Stimulated activated naive CD8-positive, alpha-beta T cell treated with anti-CD3 and anti-CD28 coated beads, Interleukin-15, amount 100 ng/mL, for 72 hours (primary cell): ENCODE measurements at places on chromosomes 5 and 9.

GRCh38 chr5:143576711-143577484 is 173.4 kb upstream of the NR3C1 start:
- DNase-seq: no peak

DNA sequence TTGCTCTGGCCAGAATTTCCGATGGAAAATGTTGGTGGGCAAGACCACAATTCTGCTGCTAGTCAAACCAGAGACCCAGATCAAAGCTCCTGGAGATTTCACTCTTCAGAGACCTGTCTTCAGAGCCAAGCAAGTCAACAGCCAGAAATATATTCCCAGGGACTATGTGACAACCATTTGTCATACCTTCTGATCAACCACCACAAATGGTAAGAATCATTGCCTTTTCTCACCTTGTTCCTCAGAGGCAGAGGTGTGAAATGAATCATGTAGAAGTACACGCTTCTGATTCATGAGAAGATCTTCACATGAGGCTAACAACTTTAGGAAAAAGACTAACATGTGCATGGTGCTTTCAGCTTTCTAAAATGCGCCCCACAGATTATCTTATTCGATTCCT is 53.5 kb downstream of the SUSD1 start:
- DNase-seq: no peak

- peak; percentile 16 for DNase-seq
Observed at GRCh38 chr5:116084287-116084691, 536 bp upstream of the COMMD10 start.

GRCh38 chr5:121049971-121050370 is 585.9 kb downstream of the PRR16 start:
- DNase-seq: no peak

DNA sequence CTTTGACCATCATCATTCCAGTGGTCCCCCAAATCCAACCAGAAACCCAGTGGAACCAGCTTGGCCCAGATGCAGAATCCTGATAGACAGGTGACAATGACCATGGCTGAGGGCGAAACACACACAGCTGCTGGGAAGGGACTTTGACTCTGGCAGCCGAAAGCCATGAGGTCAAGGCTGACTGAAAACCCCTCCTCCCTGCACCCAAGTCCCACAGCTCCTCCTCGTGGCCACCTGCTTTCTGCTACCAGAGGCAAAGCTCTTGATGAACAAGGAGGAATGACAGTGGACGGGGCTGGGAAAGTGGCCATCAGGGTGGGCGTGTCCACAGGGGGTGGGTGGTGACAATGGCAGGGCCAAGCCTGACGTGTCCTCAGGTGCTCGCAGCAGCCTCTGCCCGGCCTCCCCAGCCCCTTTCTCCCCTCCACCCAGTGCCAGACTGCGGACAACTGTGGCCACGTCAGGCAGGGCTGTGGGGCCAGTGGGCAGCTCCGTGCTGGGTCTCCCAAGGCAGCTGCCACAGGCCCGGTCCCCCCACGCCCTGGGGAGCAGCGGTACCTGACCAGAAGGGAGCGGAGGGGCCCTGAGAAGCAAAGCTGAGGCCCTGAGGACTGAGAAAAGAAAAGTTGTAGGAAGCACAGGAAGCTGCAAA is 30.8 kb upstream of the SARDH start:
- peak; percentile 6 for DNase-seq

DNA sequence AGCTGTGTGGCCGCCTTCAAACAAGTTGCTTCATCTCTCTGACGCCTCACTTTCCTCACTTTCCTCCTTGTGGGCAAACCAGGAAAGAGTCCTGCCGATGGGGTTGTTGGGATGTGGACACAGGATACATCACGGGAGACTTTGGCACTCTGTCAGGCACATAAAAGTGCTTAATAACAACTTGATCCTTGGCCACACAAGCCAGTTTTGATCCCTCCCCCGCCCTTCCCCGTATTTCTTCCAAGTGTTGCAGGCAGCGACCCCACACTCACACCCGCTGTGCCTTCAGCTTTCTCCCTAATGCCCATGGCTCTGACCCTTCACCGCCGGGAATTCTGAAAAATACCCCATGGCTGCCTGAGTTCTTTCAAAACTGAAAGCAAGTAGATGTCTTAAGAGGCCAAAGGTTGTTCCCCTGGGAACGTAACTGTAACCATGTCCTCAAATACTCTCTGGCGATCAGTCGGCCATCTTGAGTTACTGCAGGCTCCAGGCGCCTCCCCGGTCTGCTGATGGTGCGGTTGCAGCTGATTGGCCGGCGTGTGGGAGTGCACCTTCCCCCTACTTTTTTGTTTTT is 59.8 kb downstream of the ARHGEF37 start:
- no peak for DNase-seq

GRCh38 chr5:124468671-124469411 is 277.6 kb downstream of the ZNF608 start:
- no peak for DNase-seq

- no peak for DNase-seq
Observed at GRCh38 chr5:136629125-136629792, 263.9 kb upstream of the TRPC7 start.

DNA sequence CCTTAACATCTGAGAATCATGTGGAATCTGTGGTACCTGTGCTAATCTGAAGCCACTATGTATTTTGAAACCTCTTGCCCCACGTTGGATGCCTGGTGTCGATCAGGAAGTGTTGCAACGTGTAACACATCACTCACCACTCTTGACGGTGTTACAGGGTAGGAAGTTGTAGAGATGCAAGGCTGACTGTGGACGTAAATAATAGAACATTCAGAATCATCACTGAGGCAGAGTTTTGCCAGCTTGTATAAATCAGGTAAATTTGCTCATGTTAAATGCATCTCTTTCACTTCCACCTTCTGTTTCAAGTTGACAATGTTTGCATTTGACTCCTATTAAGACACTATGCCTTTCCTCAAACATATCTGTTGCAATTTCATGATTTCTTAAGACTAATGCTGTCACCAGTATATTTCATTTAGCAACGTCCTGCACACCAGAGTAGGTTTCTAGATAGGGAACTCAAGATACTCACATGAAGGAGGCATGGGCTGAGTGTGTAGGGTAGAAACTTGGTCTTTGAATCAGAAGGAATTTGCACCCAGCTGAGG is 38.1 kb downstream of the BASP1 start:
- DNase-seq: no peak

DNA sequence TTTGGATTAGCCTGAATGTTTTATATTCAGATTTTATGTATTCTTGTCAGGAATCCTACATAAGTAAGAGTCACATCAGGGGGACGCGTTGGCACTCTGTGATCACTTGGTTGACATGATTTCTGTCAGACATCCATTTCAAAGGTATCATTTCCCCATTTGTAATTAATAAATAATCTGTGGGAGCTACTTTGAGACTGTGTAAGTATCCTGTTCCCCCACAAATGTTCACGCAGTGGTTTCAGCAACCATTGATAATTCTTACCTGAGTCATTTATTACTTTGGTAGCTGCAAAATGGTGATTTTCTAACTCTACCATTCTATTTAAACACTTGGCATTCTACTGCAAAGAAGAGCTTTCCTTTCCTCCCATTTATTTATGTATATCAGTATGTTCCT is 56.9 kb upstream of the TBC1D2 start:
- DNase-seq: no peak

DNA sequence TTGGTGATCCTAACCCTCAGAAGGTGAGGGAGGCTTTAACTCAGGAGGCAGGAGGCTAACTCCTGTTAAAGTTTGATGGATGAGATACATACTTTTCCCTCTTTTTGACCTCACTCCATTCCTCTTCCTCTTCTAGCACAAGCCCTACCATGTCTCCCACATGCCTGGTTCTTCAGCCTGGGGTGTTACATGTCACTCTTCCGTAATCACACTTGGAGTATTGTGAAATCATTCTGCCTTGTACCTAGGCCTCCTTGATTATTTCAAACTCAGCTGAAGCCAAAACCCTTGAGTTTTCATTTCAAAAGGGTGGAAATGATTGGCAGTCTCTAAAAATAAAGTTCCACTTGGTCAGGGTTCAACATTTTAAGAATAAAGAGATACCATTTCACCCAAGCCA is 1.8 kb downstream of the PLAC8L1 start:
- DNase-seq: no peak

GRCh38 chr5:14598225-14598624 is 16.6 kb downstream of the OTULINL start:
- no peak for DNase-seq

DNA sequence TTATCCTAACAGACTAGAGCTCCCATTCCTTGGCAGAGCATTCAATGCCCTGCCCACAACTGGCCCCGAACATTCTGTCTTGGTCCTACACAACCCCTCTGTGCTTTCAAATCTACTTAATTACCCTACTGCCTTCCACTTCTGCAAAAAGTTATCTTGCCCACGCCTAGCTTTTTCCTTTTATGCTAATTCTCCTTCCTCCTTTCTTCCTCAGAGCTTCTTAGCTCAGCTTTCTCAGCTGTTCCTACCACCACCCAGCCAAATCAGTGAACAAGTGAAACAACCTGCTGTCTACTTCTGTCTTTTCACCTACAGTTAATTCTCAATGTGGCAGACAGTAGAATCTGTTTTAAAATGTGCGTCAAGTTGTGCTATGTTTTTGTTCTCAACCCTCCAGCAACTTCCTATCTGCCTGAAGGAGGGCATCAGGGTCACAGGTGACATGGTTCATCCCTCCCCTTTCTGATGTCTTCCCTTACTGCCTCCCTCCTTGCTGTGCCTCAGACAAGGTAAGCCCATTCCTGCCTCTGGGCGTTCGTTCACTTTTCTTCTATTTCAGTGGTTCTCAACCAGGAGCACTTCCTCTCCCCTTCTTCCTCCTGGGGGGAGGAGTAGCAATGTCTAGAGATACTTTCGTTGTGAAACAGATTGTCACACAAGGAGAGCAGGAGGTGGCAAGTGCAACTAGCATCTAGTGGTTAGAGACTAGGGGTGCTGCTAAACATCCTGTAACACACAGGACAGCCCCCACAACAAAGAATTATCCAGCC is 1.3 kb upstream of the REEP5 start:
- DNase-seq: peak; percentile 28

DNA sequence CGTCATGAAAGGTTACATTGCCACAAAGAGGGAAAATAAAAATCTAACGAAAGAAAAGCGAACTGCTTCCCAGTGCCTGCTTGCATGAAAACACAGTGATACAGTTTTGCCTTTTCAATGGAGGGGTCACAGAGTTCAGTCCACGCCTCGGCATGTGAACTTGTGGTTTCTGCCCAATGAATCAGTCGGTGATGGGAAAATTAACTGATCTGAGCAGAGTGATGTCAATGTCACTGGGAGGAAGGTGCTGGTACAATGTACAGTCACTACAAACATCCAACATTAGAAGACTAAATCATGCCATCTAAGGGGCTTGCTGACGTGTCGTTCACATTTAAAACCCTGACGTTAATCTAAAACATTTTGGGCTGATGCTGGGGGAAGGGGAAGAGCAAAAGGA is 151.8 kb upstream of the MSX2 start:
- no peak for DNase-seq

GRCh38 chr9:114001794-114002261 is 76.3 kb downstream of the AMBP start:
- DNase-seq: no peak

DNA sequence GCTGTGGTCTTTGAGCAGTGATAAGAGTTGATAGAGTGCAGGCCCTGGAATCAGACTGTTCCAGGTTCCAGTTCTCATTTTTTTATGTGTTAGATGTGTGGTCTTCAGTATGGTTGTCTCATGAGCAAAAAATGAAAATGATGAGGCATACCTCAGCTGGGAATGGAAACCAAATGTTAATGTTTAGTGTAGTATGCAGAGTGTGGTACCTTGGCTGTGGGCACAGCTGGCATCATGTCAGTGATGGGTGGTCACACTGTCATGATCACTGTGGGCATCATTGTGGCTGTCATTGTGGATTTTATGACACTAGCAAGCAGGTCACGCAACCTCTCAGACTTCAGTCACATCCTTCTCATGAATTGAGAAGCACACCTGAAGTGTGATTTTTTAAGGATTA is 6.4 kb downstream of the ABLIM3 start:
- no peak for DNase-seq
